ENCODE measurements at places on chromosomes 7 and 10.

DNA sequence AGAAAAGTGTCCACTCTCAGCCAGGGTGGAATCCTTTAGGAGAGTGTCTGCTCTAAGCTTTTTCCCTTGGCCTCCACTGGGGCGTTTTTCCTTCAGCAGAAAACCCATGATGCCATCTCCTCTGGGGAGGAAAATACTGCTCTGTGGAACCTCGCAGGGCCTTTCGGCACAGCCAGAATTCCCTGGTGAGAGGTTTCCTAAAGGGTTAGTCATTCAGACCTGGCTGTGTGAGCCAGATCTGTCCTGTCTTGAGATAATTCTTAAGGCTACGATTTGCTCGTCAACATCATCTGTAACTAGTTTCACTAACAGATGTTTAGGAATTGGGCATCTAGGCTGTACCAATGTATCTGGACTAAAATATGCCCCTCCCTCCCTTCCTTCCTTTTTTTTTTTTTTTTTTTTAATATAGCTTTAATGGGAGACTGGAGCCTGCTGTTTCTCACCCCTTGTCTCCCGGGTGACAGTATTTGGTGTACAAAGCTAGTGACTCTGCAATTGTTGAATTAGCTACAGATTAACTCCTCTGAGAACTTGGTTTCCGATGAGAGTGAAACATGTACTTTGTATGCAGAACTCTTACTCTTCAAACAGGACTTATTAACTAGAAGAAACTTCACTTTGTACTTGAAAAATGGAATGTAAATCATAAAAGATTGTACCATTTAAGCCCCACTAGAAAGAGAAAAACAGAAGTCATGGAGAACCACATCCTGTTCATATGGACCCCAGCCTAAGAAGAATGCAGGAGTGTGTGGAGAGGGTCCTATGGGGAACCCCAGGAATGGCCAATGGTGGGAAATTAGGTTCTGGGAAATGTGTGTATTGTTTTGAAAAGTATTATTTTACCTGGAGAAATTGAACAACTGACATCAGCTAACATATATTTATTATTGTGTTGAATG lies 230.9 kb downstream of the CAMK1D start:
- no peak for DNase-seq

GRCh38 chr10:118216571-118217170 lies 125.5 kb downstream of the FAM204A start:
- DNase-seq, result no peak

GRCh38 chr7:69204943-69205342 lies 393.3 kb upstream of the AUTS2 start:
- no peak for DNase-seq

GRCh38 chr10:48505394-48506112 lies 99.3 kb downstream of the ARHGAP22 start:
- DNase-seq, result no peak

GRCh38 chr10:9608602-9609001 lies 1409.1 kb upstream of the CELF2 start:
- DNase-seq, result no peak

- DNase-seq, result no peak
These were observed 6.3 kb downstream of the TSPAN13 start for GRCh38 chr7:16759840-16760239.

DNA sequence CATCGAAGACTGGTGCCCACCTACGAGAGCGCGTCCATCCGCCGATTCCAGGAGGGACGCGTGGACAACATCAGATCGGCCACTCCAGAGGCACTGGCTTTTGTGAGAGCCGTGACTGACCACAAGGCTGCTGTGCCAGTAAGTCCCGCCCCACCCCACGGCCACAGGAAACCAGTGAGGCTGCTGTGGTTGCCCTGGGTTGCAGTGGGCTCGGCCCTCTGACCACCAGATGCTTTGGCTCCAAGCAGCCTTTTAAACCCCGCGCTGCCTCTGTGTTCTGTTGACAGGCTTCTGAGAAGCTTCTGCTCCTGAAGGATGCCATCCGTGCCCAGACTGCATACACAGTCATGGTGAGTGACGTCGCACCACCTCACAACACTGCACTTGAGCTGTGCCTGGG lies 24.4 kb upstream of the C10orf53 start:
- DNase-seq, result no peak

- DNase-seq, result no peak
These were observed 18.6 kb upstream of the ADRB1 start for GRCh38 chr10:114024876-114025610.

- no peak for DNase-seq
These were observed 69.7 kb upstream of the STK17A start for GRCh38 chr7:43513251-43513650.

GRCh38 chr7:129670656-129671055 lies 59.1 kb downstream of the NRF1 start:
- DNase-seq, result no peak

- DNase-seq, result no peak
These were observed 16.7 kb downstream of the WIPI2 start for GRCh38 chr7:5206686-5207085.

DNA sequence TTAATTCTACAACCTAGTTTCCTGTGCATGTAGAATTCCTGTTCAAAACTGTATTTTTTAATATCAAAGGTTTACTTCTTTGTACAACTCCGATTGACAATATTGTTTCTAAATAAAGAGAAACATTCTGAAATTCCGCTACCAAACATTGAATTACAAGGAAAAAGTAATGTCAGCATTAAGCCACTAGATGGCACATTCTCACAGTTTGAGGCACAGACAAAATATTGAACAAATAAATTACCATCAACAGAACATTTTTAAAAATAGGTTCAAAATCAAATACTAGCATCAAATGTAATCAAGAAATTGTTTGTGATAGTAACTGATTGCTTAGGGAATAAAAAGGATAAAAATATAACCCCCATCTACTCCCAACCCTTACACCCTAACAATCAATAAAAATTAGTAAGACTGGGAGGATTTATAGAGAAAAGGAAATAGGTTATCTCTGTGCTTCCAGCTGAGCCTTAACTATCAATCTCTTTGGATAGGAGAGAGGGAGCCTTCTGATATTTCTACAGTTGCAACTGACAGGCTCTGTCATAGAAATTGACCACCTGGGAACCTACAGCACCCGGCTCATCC lies 86.6 kb upstream of the C7orf33 start:
- DNase-seq, result no peak

- no peak for DNase-seq
These were observed 347.6 kb downstream of the TCERG1L start for GRCh38 chr10:130963786-130964522.

GRCh38 chr10:62744136-62744535 lies 60.4 kb upstream of the ADO start:
- DNase-seq, result no peak

DNA sequence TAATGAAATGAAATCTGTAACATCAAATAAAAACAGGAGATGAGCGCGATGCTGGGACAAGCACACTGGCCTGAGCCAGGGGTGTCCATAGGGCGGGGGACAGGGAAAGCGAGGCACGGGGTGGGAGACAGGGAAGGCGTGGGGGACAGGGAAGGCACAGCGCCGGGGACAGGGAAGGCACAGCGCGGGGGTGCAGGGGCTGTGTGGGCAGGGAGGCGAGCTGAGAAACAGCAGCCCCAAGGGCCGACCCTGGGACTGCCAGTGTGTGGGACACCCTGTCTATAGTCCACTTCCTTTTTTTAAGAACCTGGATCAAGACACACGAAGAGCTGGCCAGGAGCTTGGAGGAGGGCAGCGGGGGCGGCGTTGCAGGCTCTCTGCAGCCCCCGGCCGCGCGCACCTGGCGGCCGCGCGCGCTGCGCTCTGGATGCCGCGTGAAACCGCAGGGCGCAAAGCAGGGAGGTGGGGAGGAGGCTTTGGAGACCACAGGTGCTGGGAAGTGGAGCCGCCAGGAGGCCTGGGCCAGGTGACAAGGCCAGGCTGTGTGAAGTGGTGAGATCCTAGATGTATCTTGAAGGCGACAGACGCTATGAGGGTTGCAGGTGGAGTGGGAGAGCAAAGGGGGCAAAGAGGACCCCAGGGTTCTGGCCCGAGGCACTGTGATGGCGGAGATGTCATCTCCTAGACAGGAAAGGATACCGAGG lies 157.7 kb downstream of the COBL start:
- no peak for DNase-seq

- DNase-seq, result no peak
These were observed 27.8 kb downstream of the RPP38 start for GRCh38 chr10:15124908-15125307.

- no peak for DNase-seq
These were observed 33.4 kb downstream of the ELFN1 start for GRCh38 chr7:1703441-1703840.

GRCh38 chr7:28920424-28920823 lies 37.7 kb downstream of the TRIL start:
- DNase-seq, result no peak

DNA sequence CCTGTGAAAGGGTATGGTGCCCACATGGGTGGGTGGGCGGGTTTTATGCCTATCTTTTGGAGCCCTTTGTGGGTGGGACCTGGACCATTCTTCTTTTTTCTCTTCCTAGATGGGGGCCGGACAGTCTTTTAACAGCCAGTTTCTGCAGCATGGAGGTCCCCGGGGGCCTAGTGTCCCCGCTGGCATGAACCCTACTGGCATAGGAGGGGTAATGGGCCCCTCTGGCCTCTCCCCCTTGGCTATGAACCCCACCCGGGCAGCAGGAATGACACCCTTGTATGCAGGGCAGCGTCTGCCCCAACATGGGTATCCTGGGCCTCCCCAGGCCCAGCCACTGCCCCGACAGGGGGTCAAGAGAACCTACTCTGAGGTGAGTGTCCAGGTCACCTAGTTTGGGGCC lies 9.1 kb downstream of the ZMIZ2 start:
- no peak for DNase-seq

DNA sequence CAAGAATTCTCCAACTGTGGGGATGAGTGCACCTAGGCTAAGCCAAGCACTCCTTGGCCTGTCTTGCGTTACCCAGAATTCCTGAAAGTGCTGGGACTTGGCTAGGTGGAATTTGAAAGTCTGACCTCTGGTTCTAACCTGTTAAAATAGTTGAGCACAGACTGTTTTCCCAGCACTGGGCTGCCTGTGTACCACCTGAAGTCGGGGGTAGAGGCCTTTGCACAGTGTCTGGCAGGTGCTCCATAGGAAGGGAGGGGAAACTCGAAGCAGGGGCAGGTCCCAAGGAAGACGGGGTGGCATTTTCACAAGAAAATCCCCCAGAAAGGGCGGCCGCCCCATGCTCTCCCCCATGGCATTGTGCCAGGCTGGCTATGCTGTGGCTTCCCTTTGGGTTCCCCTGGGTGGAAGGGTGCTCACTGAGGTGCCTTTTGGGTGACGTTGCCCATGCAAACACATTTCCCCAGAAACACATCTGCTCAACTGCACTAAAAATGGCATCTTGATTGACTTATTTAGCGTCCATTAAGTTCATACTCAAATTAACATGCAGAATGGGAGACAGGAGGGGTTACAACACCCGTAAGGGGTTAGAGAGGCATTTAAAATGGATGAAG lies 62.9 kb downstream of the SYPL1 start:
- no peak for DNase-seq

DNA sequence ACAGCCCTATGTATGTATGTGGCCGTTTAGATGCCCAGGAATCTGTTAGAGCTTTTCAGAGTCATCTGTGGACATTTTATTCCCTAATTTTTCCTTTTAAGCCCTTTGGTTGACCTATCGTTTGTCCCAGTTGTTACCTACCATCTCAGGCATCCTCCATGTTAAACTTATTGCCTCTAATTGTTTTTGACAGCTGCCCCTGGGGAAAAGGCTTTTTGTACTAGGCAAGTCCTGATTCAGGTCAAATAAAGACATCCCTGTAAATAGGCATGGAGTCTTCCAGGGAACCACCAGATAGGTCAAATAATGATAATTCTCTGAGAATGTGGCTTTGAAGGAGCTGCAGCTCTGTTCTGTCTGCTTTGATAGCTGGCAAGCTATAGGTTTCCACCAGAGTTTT lies 87.7 kb upstream of the CYP26C1 start:
- no peak for DNase-seq

DNA sequence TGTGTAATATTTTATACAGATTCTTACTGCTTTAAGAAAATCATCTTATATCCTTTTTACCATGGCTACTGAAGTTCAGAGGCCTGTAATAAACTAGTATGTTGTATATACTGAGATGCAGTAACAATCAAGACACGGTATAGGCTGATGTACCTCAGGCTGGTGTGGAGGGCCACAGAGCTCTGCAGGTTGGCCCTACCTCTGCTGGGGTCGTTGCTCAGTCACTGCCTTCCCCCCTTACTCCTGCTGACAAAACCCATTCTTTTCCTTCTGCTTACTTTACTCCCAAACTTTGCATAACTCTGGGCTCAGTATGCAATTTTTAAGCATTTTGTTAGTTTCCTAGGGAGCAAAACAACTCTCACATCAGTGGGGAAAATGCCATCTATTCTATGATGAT lies 200.1 kb upstream of the FOXP2 start:
- DNase-seq, result no peak

DNA sequence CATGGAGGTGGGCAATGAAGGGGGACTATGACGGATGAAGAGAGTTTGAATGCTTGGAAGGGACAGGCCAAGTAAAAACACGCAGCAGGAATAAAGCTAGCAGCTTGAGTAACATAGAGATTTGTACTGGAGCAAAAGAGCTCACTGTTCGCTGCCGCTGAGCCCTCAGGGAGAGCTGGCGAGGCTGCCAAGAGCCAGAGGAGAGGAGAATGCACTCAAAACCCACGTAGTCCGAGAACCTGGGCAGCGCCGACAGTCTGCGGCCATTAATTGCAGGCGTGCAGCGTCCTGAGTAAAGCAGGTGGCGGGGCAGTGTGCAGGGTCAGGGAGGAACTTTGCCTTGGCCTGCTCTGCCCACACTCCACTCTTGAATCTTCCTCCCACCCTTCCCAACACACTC lies 68.2 kb downstream of the SLC37A3 start:
- no peak for DNase-seq

GRCh38 chr10:23069019-23069815 lies 26.2 kb upstream of the MSRB2 start:
- DNase-seq, result no peak

- DNase-seq, result peak; percentile 33
These were observed 737 bp downstream of the CNNM2 start for GRCh38 chr10:102918817-102919245.

DNA sequence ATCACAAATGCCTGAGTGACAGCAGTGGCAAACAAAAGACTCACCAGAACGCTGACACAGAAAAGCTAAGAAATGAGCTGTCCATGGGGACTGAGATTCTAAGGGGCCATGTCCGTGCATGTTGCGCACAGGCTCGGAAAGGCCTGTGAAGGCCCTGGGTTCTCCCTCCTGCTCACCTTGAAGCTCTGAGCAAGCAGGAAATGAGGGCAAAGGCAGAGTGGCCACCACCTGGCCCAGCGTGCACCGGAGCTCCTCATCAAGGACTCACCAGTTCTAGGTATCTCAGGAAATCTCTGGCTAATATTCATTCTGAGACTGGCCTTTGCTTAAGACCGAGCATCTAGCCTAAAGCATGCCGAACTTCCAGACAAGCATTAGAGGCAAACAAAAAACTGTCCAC lies 52.7 kb downstream of the MAD1L1 start:
- DNase-seq, result no peak

- no peak for DNase-seq
These were observed 55.6 kb upstream of the NRP1 start for GRCh38 chr10:33390046-33390445.

- no peak for DNase-seq
These were observed 18.8 kb downstream of the TRIL start for GRCh38 chr7:28939367-28939766.

All from activated T-cell treated with anti-CD3 and anti-CD28 coated beads for 48 hours (primary cell).